ENCODE measurements at places on chromosomes 11 and 22.

- peak; percentile 58 for DNase-seq
Observed at GRCh38 chr11:47161134-47161854, 15.4 kb downstream of the ARFGAP2 start.

DNA sequence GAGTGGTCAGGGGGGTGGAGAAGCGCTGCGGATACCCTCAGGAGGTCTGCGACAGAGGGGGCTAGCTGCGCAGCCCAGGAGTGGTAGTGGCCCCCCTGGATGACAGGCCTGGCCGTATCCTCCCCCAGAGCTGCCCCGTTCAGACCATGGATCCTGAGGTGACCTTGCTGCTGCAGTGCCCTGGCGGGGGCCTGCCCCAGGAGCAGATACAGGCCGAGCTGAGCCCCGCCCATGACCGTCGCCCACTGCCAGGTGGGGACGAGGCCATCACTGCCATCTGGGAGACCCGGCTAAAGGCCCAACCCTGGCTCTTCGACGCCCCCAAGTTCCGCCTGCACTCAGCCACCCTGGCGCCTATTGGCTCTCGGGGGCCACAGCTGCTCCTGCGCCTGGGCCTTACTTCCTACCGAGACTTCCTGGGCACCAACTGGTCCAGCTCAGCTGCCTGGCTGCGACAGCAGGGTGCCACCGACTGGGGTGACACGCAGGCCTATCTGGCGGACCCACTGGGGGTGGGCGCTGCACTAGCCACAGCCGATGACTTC, 505 bp downstream of the NUDT22 start:
- peak; percentile 55 for DNase-seq

DNA sequence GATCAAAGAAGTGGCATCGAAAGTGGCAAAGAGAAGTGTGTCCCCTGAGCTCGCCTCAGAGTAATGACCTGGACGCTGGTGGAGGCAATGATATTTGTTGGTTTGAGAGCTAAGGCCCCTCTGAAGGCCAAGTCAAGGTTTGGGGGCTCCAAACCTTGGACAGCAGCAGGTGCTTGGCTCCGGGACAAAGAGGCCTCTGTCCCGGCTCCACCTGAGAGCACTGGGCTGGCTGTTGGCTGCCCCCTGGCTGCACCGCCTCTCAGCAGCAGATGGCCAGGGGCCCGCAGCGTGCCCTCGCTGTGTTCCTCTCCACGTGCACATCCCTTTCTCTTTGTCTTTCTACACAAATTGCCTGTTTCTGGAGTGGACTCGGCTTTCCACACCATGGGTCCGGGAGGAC, 301.3 kb downstream of the NTM start:
- peak; percentile 28 for DNase-seq

- DNase-seq: no peak
Observed at GRCh38 chr11:115739146-115739545, 234.9 kb upstream of the CADM1 start.

DNA sequence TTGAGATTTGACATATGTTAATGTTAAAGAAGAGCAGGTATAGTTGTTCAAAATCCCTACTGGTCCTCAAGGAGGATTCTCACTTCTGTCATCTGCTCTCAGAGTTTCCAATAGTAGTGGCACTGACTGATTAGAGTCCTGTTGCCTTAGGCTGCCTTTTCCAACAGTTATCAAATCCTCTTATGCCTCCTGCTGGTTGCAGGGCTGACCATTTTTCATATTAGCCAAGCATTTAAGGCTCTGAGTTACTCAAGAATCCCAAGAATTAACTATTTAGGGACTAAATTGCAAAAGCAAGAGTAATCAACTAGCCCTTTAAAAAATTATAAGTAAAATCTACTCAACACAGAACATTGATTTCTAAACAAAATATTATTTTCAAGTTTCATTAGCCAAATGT, 212.0 kb upstream of the CHORDC1 start:
- DNase-seq: no peak

GRCh38 chr11:80194625-80195024, 753.8 kb upstream of the TENM4 start:
- DNase-seq: no peak

DNA sequence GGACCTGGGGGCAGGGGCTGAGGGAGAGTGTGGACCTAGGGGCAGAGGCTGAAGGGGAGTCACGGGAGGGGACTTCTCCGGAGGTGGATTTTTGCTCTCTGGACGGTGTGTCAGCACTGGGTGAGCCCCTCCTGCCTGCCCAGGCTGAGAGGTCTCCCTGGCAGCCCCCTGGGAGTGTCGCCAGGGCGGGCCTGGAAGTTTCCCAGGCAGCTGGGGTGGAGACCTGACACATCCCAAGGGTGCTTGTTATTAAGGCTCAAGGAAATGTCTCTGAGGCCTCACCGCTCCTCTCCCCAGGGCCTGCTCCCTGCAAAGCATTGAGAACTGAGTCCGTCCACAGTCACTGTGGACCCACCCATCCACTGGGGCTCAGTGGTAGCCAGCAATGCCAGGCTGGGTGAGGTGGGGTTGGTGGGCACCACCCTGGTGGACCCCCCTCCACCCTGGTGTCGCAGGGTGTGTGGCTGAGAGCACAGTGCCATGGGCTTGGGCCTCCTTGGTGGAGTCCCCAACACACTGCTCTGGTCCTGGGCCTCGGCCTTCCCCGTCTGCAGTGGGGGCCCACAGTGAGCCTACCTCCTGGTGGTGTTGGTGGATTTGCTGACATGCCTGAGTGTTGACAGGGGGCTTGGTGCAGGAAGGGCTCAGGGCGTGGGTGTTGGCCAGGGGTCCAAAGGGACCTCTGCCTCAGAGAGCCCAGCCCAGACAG, 2.5 kb downstream of the CD81 start:
- DNase-seq: peak; percentile 17

DNA sequence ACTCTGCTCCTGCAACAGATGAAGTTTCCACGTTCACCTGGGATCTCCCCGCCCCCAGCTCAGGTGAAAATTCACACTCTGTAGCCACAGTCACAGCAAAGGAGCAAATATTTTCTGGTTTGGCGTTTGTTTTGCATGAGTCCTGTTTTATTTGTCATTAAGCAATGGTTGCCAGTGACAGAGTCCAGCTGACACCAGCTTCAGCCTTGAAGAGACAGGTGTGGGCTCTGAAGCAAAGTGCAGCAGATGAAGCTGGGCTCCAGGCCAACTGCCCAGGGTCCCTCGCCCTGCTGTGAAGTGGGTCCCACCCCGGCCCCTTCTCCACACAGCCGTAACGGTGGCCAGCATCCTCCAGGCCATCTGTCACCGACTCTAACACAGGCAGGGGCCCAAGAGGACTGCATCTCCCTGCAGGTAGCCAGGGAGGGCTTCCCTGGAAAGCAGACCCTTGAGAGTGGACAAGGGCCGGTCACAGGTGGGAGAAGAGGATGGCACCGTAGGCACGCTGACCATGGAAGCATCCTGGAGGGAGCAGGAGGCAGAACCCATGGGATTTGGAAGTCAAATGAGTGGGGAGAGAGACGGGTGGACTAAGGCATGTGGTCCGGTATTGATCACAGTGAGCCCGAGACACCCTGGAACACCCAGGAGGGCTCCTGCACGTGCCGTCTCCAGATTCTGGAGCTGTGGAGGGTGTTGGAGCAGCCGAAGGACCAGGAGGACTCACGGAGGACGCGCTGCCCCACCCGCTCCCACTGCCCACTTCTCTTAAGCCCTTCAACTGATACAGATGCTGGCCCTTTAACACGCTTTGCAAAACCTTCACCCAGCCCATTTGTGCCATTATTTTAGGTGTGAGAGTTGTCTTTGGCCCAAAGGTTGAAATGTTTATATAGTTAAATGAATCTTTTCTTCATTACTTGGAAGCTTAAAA, 294.5 kb downstream of the BRD1 start:
- DNase-seq: no peak

All from ovary (tissue), 10 donors.